ENCODE measurements at places on chromosomes 5 and 9. TPM values are rescaled to one million over a fixed set of nuclear protein-coding genes. Genes with fewer than 3 reads are reported as not detected.

The FOXD4L6 gene
- total RNA-seq, result not detected

The NRARP gene
- 0.28 TPM for total RNA-seq

The SPINK14 gene
- total RNA-seq, result not detected

The NKD2 gene
- total RNA-seq, result 1.2 TPM

The CTNND2 gene
- not detected for total RNA-seq

Data from regular cardiac myocyte (primary cell).